ENCODE measurements at places on chromosomes 16 and 17.
A peak's percentile ranks its signal among the peaks of the same experiment; 100 is the strongest.

- no peak for DNase-seq
Observed at GRCh38 chr17:70205401-70205800, 36.1 kb downstream of the KCNJ2 start.

DNA sequence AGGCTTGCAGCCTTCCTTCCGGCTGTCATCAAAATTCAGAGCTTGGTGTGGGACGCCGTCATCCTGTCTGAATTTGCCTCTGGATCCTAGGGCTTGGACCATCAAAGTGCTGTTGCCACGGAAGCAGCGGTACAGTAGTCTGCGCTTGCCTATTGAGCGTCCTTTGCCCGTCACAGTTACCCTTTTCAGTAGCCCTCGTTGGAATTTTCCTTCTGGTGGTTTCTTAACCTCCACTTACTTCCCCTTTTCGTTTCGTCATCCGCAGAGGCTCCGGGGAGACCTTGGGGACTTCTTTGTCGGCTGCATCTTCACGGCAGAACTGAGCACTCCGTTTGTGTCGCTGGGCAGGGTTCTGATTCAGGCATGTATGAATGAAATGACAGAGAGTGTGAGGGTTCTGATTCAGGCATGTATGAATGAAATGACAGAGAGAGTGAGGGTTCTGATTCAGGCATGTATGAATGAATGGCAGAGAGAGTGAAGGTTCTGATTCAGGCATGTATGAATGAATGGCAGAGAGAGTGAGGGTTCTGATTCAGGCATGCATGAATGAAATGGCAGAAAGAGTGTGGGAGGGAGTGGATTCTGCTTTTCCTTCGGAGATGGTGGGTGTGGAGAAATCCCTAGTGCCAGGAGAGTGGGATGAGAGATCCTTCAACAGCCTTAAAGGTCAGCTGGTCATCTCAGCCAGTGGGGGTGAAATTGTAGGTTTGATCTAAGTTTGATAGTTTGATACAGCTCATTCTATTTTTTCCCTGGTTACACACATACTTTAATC lies 8.0 kb downstream of the TLCD3A start:
- DNase-seq, result no peak

DNA sequence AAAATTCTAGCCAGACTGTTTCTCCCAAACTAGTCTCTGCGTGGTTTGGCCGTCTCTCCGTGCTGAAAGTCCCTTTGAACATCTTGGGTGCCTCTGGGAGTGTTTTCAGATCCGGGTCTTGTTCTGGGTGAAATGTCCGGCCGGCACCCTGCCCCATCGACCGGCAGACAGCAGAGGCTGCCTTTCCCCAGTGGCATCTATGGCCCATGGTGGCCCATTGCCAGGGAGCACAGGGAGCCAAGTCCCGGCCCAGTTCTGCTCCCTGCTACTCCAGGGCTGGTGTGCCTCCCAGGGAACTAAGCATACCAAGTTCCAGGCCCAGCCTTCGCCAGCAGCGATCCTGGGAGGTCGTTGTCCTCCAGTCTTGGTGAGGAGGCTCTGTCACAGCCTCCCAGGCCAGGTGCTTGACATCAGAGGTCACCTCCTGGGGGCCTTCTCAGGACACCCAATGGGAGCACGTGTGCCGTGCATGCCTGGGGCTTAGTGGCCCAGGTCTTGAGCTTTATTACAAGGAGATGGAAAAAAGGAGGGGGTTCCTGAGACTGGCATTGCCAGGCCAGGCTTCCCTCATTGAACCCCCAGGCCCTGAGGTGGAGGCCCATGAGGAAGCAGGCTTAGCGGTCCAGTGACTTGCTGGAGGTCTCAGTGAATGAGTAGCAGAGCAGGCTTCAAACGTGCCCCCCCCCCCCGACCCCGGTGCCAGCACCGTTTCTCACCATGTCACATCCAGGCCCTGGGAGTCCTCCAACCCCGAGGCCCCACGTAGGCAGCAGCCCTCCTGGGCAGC lies 54.0 kb downstream of the PGS1 start:
- DNase-seq, result no peak

DNA sequence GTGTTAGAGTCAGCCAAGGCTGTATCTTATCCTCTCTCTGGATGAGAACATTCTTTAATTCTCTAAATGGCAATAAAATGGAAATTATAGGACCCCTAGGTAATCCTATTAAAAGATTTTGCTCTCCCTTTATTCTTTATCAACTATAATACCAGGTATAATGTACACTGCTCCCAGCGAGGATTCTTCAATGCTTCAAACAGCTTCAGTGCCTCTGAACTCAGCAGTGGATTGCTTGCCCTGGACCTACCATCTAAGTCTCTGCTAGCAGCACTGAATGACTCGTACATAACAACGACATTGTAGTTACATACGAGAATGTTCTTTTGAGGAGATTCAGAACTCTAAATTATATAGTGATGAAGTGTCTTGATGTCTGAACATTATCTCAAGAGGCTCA lies 3.7 kb upstream of the OR3A2 start:
- DNase-seq, result no peak

GRCh38 chr16:78669994-78670393 lies 570.5 kb downstream of the WWOX start:
- no peak for DNase-seq

GRCh38 chr17:46002311-46002972 lies 3.4 kb downstream of the STH start:
- peak; percentile 24 for DNase-seq

DNA sequence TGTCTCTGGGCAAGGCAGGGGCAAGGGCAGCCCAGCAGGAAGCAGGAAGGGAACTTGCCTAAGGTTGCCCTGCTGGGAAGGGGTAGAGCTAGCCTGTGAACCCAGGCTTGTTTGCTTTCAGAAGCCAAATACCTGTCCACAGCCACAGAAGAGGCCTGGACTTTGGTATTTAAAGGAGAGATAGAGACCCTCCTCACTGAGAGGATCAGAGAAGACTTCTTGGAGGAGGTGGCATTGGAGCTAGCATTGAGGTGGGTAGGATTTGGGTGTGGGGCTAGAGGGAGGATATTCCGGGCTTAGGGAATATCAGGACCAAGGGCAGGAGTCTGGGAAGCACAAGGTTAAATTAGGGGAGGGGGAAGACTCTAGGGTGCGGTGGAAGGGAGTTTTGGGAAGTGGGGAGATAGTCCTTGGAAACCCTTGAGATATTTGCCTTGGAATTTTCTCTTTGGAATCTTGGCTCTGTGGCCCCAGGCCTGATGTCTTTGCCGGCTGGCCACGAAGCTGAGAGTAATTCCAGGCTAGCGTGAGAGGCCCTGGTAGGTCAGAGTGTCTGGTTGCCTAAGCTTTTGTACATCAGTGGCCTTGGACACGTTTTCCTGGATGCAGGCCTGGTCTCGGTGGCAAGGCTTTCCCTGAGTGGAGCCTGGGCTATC lies 13.1 kb upstream of the ETV4 start:
- no peak for DNase-seq

GRCh38 chr16:11552440-11552839 lies 34.3 kb downstream of the LITAF start:
- DNase-seq, result no peak

DNA sequence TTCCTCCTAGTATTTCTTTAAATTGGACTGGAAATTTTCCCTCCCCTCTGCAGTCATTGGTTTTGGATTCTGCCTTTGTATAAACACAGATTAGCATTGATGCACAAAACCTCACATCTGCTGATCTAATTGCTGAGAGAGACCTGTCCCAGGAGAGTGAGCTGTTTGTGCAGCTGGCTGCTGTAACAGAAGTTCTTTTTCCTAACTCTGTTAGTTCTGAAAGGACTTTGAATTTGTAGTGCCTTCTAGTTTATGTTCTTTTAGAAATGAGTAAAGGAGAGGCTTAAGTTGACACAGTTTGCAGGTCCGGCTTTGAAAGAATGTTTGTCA lies 45.2 kb upstream of the KPNB1 start:
- DNase-seq, result no peak

GRCh38 chr16:10121491-10121890 lies 60.7 kb downstream of the GRIN2A start:
- DNase-seq, result no peak

GRCh38 chr17:39027455-39028035 lies 60.3 kb upstream of the FBXO47 start:
- DNase-seq, result no peak

GRCh38 chr16:57087003-57087402 lies 5.4 kb upstream of the CPNE2 start:
- no peak for DNase-seq

GRCh38 chr16:62363501-62363900 lies 327.3 kb upstream of the CDH8 start:
- no peak for DNase-seq

DNA sequence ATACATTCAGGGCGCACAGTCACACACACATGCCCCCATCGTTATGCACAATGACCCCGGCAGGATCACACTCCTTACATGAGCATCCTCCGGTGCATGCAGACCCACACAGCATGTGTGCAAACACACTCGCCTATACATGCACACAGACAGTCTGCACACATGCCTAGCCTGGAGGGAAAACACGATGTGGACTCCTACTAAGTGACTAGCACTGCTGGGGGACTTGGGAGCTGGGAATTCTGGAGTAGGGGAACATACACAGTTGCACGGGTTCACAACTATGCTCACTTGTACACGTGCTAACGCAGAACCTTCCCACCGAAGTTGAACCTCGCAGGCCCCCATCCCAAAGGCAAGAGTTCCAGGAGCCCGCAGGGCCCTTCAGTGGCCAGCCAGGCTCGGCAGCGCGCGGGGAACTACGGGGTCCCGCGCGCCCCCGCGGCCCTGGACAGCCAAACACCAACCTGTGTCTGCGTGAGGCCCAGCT lies 2.0 kb downstream of the DLX3 start:
- no peak for DNase-seq

- DNase-seq, result no peak
Observed at GRCh38 chr16:69495821-69496220, 69.9 kb upstream of the NFAT5 start.

- DNase-seq, result no peak
Observed at GRCh38 chr16:76956841-76957240, 234.1 kb upstream of the MON1B start.

- DNase-seq, result no peak
Observed at GRCh38 chr17:10420811-10421210, 939 bp downstream of the MYH8 start.

GRCh38 chr17:57881143-57881542 lies 31.3 kb upstream of the MRPS23 start:
- DNase-seq, result no peak

DNA sequence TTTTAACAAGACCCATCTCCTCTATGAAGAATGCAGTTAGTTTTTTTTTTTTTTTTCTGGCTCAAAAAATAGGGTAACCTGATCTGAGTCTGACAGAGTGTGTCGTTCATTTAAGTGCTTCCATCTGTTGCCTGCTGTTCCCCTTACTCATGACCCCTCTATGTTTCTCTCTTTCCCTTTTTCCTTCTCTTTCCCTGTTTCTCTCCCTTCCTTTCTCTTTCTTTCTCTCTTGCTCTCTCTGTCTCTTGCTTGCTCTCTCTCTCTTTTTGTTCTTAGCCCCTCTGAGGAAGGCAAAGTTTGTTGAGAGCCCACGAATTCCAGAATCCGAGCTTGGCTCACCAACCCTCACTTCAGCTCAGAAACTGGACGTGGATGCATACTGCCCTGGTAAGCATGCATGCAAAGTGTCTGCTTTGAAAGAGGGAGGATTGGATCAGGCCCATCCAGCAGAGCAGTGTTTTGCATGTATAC lies 185.0 kb downstream of the TANC2 start:
- DNase-seq, result no peak

DNA sequence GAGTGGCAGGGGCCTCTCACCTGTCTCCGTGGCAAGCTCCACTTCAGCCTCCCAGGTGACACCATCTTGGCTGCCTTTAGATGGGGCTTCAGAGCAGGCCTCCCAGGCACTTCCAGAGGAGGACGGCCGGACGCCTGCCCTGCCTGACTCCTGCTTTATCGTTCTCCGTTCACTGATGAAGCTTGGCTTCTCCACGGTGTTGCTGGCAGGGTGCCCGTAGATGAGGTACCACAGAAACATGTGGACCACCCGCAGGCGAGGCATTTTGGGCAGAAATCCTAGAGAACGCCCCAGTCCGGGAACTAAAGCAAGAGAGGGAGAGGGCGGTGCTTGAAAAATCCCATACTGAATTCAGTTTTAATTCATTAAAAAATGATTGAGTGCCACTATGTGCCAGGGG lies 54.5 kb downstream of the GTF3C1 start:
- DNase-seq, result no peak

GRCh38 chr17:1126801-1127550 lies 52.8 kb downstream of the ABR start:
- no peak for DNase-seq

DNA sequence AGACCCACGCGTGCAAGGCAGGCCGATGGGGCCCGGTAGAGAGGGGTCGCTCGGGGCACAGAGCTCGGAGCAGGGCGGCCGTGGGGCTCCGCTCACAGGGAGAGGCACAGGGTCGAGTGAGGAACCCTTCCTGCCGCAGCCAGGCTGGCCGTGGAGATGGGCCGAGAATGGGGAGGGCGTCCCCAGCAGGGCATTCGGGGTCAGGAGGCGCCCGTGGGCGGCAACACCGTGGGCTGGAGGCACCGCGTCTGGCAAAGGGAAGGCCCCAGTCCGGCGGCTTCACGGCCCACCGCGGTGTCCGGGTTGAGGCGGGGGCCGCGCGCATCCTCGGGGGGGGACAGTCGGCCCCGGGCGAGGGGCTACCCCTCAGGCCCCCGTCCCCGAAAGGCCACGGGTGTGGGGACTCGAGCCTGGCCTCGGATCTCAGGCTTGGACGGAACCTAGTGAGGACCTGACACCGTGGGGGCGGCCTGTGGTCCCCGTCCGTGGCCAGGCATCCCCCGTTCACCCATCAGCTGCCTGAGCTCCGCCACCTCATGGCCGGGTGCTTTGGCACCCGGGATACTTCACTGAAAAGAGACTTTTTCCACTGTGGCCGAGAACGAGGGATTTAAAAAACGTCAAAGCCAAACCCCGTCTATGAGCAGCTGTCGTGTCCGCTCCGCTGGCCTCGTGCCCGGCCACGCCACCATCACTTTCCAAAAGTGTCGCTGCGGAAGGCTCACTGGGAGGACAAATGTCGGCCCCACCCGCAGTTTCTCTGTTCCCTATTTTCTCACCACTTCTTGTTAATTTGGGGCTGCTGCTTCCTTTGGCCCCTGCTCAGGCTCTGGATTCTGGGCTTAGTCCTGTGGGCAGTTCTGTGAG lies 73.6 kb downstream of the METRNL start:
- DNase-seq, result no peak

DNA sequence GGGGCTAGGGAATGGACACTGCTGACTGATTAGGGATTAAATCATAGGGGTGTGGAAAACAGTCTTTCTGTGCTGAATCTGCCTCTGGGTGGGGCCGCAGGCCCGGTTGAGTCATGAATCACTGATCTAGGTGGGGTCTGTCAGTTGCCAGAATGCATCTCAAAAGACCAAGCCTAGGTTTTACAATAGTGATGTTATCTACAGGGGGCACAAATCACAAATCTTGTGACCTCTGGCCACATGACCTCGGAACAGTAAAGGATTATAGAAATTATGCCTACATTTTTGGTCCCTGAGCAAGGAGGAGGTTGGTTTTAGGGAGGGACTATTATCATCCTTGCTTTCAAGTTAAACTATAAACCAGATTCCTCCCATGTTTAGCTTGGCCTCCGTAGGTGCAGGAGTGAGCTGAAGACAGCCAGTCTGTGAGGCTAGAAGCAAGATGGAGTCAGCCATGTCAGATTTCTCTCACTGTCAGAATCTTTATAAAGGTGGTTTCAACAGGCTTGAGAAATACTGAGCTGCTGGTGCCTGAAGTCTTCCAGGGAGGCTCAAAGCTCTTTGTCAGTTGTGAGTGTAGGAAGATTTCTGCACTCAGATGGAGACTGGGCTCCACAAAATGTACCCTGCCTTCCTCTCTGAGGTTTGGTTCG lies 12.9 kb downstream of the GNGT2 start:
- no peak for DNase-seq

Data from SK-N-MC (cell line).